Activated CD4-positive, alpha-beta T cell treated with anti-CD3 and anti-CD28 coated beads, Interleukin-10, Interleukin-2, amounts not matched to agents 100 ng/mL and 50 ng/mL, durations not matched to agents 16 hours and 8 hours (primary cell): ENCODE measurements at places on chromosomes 2 and 18.

DNA sequence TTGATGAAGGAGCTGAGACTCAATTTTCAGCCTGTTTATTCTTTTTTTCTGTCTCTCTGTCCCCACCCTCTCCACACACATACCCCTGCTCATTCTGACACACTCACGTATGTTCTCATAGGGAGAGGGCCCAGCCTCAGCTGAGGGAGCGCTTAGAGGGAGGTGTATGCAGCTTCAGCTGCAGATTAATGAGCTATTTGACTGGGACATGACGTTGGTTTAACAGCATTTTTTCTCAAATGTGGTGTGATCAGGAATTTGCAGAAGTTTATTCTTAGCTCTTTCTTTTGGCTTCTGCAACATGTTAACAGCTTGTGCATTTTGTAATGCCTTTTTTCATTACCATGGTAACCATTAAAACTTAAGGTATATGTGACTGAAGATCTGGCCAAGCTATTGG is 1547.1 kb upstream of the PIK3C3 start:
- no peak for DNase-seq

DNA sequence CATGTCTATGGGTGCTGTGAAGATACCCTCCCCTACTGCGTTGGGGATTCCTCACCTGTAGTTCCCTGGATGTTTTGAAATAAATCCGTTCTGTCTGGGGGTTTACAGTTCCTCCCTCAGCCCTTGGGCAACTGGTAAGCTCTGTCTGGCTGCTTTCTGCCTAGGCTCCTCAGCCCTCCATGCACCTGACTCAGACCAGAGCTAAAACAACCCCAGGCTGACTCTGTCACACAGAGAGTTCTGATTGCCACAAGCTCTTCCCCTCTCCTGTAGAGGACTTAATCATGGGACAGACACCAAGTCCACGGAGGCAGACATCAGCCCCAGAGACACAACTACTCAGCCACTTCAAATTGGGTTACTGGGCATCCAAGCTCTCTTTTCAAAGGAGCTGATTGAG is 6.3 kb downstream of the VIT start:
- no peak for DNase-seq

GRCh38 chr18:62720766-62721613 is 5.6 kb downstream of the PHLPP1 start:
- DNase-seq: no peak

GRCh38 chr18:49431165-49431962 is 29.1 kb downstream of the DYM start:
- no peak for DNase-seq

DNA sequence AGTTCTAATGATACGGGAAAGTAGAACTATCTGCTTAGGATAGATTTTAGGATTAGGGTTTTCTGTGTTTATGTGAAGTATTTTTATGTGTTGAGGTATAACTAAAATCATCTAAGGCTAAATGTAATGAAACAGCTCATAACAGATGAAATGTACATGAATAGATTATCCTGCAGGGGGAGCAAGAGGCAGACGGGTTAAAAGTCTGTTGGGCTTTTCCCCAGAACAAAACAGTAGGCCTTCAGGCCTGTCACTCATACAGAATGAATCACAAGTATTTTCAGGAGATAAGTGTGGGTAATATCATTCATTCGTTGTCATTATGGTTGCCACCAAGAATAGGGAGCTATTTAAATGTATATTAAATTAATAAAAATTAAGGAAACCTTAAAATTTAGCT is 107.9 kb upstream of the IL1R2 start:
- DNase-seq: peak; percentile 74

- DNase-seq: no peak
Observed at GRCh38 chr18:3466872-3467271, 16.9 kb downstream of the TGIF1 start.

DNA sequence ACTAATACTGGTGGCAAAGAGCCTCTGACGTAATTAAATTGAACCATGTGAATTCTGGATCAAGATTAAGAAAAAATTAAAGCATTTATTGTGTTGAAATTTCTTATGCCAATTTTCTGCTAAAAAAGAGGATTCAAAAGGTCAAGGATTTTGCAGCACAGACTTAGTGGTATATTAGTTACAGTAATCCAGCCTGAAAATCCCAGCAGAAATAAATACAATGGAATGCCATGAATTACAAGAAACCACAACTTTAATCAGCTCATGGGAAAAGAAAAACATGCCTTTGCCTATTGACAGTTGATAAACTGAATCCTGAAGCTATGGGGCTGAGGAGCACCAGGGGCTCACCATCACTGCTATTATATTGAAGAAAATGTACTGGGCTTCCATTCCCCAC is 114.8 kb upstream of the SATB2 start:
- no peak for DNase-seq

DNA sequence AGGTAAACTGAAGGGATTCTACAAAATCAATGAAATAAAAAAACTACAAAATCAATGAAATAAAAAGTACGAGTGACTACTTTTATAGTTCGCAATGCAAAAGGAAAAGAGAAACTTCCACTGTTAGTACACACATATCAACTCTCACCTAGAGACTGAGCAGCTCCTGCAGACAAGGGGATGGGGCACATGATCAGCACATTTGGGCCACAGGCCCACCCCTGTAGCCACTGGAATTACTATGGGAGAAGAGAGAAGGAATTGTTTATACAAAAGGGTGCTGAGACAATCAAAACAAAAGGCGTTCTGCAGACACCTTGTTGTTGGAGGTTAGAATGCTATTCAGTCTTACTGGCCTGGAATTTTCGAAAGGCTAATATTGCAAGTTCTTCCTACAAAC is 34.7 kb upstream of the CD226 start:
- no peak for DNase-seq

DNA sequence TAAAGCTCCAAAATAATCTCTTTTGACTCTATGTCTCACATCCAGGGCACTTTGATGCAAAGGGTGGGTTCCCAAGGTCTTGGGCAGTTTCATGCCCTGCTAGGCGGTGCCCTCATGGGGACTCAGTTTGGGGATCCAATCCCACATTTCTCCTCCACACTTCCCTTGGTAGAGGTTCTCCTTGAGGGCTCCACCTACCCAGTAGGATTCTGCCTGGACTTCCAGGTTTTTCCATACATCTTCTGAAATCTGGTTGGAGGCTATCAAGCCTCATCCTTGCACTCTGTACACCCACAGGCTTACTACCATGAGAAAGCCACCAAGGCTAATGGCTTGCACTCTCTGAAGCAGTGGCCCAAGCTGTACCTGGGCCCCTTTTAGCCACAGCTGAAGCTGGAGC is 49.8 kb upstream of the ERMN start:
- no peak for DNase-seq

GRCh38 chr2:121567957-121568409 is 37.3 kb downstream of the RNU4ATAC start:
- no peak for DNase-seq

DNA sequence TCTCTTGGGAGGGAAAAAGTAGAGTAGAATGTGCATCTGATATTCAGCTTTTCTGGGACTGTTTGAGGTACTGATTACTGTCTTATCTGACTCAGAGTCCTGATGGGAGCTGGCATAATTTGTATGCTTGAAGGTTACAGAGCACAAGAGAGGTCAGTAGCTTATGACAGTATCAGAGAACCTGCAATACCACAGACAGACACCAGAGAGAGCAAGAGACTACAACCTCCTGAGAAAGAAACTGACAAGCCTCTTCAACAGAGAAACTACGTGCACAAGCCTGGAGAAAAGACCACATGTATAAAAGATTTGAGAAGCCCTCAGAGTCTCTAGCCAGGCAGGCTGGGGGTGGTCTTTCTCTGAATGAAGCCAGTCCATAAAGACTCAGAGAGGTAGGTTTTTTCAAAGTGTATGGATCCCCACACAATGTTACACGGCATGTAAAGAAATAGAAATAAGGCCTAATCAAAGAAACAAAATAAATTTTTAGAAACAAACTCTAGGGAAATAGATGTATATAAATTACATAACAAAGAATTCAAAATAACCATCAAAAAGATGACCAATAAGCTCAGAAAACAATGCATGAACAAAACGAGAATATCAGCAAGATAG is 568.3 kb downstream of the LRRTM4 start:
- peak; percentile 17 for DNase-seq

- DNase-seq: no peak
Observed at GRCh38 chr18:13831864-13832508, 8.0 kb downstream of the MC5R start.

- peak; percentile 14 for DNase-seq
Observed at GRCh38 chr18:10391506-10391905, 62.9 kb upstream of the APCDD1 start.

- DNase-seq: no peak
Observed at GRCh38 chr2:218368621-218369153, 12.0 kb downstream of the CATIP start.

DNA sequence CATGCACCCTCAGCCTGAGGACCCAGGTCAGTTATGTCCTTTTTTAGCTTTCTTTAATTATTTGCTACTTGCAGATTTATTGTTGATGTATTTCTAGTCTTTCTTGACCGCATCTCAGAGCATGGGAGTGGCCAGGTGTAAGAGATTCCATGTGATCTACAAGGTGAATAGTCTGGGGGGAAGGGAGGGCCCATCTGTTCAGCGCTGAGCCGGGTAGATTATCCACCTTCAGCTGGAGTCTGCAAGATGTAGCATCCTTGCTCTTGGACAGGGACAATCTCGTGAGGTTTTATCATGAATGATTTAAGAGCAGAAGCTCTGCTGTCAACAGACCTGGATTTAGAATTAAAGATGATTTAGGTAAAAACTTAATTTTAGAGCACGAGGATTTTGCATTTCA is 12.0 kb upstream of the DGKD start:
- no peak for DNase-seq

- no peak for DNase-seq
Observed at GRCh38 chr18:9688036-9688741, 19.9 kb upstream of the RAB31 start.

- no peak for DNase-seq
Observed at GRCh38 chr2:98020992-98021713, 25.4 kb upstream of the TMEM131 start.

GRCh38 chr2:177164131-177164530 is 48.5 kb upstream of the HNRNPA3 start:
- no peak for DNase-seq

GRCh38 chr2:11457935-11458334 is 8.0 kb downstream of the E2F6 start:
- no peak for DNase-seq

GRCh38 chr2:65666156-65666725 is 233.8 kb upstream of the SPRED2 start:
- DNase-seq: peak; percentile 66

GRCh38 chr2:127640082-127641072 is 5.6 kb upstream of the GPR17 start:
- peak; percentile 38 for DNase-seq

- no peak for DNase-seq
Observed at GRCh38 chr2:196315388-196316049, 144.1 kb upstream of the STK17B start.

GRCh38 chr2:208698114-208698513 is 291.5 kb downstream of the PTH2R start:
- no peak for DNase-seq

DNA sequence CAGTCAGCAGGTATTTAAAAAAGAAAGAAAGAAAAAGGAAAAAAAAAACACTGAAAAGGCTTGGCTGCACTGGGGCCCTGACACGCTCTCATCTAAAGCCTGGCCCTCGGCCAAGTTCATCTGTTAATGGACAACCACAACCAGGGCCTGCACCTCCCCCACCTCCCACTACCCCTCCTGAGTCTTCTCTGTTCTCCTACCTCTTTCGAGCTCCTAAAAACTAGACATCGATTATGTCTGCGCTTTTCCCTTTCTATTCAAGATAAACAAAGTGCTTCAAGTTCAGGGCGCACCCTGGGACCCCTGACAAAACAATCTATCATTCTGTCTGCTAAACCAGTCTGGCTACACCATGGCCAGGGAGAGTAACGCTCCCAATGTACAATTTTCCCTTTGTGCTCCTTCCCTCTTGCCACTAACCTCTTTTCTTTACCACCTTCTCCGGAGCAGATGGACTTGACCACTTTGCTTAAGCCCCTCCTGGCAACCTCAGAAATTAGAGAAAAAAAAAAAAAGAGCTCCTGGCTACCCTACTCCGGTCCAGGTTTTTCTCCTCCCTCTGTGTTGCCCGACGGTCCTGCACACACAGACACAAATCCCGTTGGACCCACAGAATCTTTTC is 22.7 kb downstream of the BCL11A start:
- no peak for DNase-seq

DNA sequence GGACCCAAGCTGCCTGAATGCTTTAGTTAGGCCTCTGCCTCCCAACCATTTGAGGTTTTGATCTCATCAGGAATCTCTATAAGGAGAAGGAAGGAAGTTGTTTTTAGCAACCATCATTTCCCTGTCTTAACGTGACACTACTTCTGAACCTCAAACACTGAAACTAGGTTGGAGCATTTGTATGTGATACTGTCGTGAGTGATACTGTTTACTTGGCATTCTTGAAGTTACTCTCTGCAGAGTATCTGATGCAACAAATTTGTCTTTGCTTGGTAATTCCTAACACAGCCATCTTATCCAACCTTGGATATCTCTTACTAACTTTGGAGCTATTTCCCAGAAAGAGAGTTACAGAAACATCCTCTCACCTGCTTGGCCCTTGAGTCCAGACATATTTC is 22.1 kb downstream of the TTLL4 start:
- no peak for DNase-seq

DNA sequence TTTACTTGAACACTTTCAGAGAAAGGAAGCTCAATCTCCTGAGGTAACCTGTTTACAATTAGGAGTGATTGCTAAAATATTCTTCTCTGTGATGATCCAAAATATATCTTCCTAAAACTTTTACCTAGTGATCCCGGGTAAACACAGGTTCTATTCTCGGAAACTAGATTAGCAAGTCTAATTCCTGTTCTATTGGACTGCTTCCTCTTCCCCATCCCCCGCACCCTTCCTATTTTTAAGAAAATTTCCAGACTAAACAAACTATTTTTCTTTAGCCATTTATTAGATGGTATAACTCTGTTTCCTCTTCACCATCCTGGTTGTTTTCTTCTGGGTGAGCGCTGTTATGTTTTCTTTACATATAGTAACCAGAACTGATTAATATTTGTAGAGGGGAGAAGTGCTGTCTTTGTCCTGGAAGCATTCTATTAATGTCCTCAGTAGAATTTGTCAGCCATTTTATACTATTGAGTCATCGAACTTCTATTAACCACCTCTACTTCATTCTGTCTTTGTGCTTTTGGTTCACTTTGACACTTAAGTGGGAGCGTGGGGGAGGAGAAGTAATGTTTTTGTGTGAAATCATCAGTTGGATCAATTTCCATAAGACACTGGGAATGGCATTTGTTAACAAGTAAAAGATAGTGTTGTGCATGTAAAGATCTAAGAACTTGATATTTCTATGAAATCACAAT is 31.8 kb downstream of the CREB1 start:
- no peak for DNase-seq

DNA sequence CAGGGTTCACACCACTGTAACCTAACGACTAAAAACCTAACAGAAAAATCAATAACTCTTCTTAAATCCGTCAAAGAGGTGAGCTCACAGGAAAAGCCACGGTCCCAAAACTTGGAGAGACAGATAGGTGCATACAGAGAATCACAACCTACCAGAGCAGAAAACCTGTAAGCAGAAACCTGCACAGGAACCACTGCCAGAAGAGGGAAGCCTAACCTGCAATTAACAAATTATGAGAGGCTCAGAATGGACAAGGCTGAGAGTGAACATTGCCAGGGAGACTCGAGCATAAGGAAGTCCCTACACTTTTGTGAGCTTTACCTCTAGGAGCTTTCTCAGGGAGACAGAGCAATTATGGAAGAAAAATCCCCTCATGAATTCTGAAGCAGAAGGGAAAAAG is 156.2 kb upstream of the NETO1 start:
- no peak for DNase-seq

GRCh38 chr18:4130734-4131719 is 324.1 kb downstream of the DLGAP1 start:
- DNase-seq: no peak
